ENCODE measurements at places on chromosomes 2 and 18.
A peak's percentile ranks its signal among the peaks of the same experiment; 100 is the strongest.

DNA sequence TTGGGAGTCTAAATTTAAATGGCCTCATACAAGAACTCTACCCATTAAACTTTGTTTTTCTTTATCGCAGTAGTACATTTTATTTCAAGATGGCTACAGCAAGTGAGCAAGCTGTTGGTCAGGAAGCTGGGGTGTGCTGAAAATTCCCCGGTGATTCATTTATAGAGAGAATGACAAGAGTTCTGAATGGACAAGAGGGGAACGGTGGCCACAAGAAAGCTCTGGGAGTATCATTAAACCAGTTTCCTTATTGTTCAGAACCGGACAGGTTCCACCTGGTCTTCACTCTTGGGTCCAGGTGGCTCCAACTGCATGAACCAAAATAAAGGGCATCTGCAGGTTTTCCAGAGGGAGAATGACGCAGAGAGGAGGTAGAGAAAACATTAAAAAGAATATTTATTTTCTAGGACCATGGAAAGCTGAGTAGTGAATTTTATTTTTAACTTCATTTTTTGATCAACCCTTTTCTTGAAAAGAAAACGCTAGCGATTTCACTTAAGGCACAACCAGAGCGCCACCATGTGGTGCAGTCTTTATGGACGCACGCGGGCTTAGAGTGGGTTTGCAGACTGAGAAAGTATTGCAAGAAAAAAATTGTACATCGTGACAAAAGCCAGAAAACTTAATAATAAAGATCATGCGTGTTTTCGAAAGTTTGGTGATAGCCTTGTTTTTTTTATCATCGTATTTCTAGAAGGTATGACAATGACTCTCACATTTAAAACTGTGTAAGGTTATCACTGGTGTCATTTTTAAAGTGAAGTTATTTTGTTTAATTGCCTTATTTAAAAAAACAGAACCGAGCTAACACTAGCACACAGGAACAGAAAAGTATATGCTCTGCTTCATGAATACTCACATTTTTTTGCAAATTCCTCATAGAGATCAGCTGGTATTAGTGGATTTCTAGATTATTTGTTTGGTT, 97.9 kb upstream of the NOL4 start:
- DNase-seq: peak; percentile 22

- no peak for DNase-seq
Measured at GRCh38 chr2:190050001-190050400, 12.5 kb downstream of the MSTN start.

DNA sequence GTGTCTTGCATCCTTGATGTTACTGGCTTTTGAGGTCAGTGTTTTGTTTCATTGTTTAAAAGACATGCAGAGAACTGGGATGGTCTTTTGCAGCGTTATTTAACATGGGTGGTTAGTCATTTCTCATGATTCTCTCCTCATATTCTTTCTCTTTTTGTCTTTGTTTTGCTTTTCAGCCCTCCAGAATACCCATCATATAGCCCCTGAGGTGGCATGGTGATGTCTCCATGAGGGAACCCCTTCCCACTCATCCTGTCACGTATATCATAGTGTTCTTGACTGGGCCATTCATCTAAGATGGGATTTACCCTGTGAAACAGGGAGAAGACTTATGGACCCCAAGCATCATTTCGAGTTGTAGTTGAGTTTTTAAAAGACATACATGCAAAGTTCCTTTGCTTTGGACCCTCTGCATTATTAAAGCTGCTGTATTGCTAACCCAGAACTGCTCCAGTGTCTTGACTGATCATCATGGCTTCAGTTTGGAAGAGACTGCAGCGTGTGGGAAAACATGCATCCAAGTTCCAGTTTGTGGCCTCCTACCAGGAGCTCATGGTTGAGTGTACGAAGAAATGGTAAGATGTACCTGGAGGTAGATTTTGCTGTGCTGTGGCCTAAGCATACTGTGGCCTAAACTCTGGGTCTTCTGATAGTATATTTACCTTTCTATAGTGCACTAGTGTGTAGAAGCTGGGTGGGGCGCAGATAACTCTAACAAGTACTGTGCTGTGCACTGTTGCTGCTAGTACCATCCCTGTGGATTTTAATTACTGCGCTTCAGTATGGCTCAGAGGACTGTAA, 1.4 kb downstream of the EHBP1 start:
- DNase-seq: no peak

DNA sequence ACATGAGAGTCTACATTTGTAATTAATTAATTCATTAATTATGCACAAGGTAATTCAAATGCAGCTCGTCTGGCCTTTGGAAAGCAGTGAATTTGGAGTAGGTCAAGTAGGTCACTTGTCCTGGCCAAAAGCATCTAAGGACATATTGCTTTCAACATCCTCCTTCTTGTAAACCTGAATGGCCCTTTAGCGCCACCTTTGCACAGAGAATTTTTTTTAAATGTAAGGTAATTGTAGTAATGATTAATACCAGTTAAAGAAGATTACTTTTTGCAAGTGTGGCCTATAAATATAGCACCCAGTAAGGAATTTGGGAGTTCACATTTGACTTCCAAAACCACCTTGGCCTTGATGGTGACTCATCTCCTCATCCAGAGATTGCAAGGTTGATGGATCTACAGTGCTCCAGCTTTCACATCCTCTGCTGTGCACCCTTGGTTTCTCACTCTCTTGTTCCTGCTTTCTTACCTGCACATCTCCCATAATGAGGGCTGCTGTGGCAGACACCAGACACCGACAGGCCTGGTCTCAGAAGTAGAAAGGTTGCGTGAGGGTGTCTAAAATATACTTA, 481.7 kb downstream of the TGIF1 start:
- no peak for DNase-seq

GRCh38 chr2:178205853-178206521, 11.7 kb downstream of the OSBPL6 start:
- DNase-seq: no peak

GRCh38 chr2:88736437-88736836, 45.0 kb downstream of the RPIA start:
- DNase-seq: no peak

DNA sequence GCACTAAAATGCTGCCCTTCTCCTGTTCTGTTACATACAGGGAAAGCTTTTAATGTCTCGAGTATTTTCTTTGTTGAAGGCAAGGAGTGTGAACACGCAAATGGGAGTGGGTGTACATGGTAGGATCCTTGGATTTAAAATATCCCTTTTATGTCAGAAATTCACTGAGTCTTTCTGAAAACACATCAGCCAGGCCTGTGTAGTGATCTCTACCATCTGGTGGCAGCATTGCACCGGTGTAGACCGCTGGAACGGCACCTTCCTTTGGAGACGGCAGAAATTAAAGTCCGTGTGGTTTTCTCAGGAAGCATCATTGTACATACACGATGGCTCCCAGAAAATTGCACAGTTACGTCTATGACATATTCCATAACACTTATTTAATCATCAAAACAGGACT, 515.8 kb downstream of the GALR1 start:
- no peak for DNase-seq

DNA sequence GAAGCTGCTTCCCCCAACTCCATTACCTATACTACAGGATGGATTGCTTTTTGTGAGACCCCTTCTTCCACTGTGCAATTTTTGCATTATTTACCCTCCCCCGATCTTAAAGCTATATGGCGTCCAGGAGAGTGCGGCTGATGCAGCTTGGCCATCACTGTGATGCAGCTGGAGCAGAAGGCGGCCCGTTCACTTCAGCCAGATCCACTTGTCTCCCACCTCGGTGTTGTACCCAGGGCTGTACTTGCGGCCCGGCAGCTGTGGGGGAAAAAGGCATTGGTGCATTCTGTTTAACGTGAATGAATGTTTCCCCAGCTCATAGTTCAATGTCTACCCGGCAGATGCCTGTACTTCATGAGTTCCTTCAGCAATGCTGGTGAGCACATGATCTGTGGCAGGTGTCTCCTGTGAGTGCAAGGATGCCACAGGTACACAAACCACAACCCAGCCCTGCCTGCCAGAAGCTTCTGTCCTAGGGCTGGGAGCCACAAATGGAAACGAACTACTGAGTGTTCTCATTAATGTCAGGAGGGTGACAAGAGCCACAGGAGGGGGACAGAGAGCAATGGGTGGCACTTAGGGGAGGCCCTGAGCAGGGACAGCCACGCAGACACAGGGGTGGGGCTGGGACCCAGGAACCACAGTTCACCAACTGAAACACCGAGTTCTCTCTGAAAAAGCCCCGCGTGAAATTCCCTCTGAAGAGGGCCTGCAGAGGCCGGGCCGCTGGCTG, 64.0 kb downstream of the NDUFA10 start:
- DNase-seq: no peak

GRCh38 chr2:104836265-104836664, 17.6 kb upstream of the POU3F3 start:
- DNase-seq: no peak

DNA sequence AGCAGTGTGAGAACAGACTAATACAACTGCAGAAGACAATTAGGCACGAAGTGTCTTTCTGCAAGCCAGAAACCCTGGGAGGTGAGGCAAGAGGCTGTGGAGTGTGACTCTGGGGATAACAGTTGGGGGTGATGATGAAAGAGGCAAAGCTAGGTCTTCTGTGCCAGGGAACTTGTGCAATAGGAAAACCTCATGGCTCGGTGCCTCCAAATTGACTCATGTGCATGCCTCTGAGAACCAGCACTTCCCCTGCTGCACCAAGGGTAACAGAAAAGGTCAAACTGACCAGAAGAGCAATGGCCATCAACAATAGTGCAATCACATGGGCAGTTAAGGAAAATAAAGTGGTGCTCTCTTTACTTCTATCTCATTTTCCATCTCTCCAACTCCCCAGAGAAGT, 136.4 kb downstream of the SCG2 start:
- DNase-seq: peak; percentile 49

- DNase-seq: no peak
Measured at GRCh38 chr2:191670076-191670475, 7.9 kb upstream of the NABP1 start.

All from amniotic stem cell (primary cell).